ENCODE measurements at places on chromosomes 3 and 15.

DNA sequence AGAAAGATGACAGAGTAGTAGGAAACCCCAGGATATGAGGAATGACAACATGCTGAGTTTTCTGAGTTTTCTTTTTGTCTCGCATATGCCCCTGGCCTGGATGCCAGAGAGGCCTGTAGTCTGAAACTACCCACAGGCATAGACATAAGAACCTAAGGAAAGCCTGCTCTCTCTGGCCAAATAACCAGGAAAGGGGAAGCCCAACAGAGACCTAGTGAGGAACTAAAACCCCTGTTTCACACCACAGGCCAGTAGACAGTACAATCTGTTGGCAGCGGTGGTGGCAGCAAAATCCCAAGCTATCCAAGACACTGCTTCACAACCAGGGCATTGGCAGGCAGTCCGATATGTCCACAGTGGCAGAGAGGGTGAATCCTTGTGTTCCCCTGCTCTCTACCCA, 55.0 kb upstream of the DCP1A start:
- no peak for DNase-seq

GRCh38 chr3:64067506-64068346, 44.4 kb upstream of the PSMD6 start:
- DNase-seq = no peak

DNA sequence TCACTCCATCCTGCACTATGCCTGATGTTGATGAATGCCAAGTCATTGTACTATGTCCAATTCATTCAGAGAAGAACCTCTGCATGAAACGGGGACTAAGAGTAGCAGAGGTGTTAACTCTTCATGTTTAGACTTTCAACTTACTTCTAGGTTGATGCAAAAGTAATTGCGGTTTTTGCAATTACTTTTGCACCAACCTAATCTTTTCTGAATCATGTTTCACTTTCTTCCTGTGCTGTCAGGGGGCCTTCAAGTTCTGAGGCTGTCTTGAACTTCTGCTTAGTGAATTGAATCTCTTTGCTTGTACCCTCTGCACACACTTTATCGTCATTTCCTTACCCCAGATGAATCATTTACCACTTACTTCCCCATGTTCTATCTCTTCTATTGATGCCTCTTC, 636.2 kb downstream of the NAALADL2 start:
- DNase-seq = no peak

DNA sequence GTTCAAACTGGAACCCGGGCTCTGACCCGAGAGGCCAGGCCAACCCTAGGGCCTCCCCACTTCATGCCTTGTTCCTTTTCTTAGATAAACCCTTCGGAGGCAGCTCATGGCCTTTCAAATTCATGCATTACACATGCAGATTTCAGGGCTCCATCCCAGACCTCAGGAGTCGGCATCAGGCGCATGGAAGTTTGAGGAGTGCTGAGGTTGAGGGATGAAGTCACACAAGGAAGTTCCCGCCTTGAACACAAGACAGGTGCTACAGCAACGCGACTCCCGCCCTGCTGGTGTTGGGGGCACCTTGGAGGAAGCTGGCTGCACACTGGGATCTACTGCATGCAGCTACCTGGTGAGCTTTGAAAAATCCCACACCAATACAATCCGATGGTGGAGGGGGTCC, 245.2 kb upstream of the LYSMD4 start:
- DNase-seq = no peak

- DNase-seq = no peak
Measured at GRCh38 chr3:54878145-54878544, 49.7 kb downstream of the LRTM1 start.

DNA sequence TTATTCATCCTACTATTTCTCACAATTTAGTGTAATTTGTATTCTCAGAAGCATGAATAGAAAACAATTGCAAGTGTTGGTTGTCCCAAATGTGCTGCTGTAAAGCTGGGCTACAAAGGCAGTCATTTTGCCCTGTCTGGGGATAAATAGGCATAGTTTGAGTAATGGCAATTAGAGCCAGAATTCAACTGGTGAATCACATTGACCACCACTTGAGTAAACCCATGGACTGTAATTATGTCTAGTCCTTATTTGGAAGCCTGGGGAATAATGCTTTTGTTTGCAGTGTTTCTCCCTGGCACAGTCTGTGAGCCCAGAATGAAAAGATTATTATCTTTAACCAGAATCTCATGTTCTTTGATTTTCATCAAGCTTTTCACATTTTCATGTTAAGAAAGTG, 30.5 kb upstream of the CHL1 start:
- no peak for DNase-seq

DNA sequence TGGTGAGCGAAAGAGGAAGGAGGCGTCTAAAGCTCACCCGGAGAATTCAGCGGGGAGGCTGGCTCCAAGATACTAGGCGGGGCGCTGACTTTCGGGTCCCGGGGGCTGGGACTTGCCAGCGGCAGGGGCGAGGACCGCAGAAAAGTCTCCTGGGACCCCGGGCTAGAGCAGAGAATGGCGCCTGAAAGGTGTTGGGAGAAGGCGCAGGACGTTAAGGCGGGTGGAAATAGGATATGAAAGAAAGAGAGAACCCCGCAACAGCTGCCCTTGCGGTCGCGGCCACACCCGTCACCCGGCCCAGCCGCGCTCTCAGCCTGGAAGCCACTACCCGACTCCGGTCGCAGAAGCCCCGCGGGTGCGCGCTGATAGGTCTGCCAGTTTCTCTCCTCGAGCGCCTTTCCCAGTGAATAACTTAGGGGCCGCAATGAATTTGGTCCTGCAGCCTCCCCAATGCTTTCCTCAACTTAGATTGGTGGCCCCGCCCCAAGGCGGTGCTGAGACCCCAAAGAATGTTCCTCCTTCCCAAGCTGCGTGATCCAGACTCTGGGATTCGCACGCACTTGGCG, 604 bp downstream of the LTK start:
- no peak for DNase-seq

GRCh38 chr15:92662762-92663161, 7.2 kb upstream of the FAM174B start:
- DNase-seq = no peak

Measured in cerebellar nuclear complex (tissue), 1 donor.